Stimulated activated CD4-positive, alpha-beta T cell treated with anti-CD3 and anti-CD28 coated beads, TNF-alpha, amount 100 ng/mL, for 1 hour (primary cell): ENCODE measurements at places on chromosomes 12 and 14.

- no peak for DNase-seq
These were observed 2.9 kb downstream of the NFKBIA start for GRCh38 chr14:35401422-35402265.

DNA sequence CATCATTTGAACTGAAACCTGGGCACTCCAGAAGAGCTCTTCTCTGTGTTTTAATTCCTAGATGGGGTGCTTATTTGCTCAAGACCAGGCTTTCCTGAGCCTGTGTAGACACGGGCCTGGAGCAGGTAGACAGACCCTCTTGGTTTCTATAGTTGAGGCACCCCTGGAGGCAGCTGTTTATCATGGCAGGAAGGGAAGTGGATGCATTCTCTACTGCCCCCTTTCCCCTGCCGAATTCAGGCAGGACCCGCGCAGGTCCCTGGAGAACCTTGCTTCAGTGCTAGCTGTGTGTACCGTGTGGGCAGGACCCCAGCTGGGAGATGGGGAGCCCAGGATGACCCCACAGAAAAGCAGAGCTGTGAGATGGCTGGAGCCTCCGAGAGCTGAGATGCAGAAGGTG, 6.0 kb downstream of the CACNA1C start:
- no peak for DNase-seq

- no peak for DNase-seq
These were observed 616.3 kb downstream of the LRFN5 start for GRCh38 chr14:42222924-42223471.

GRCh38 chr12:71626768-71627167, 36.9 kb downstream of the ZFC3H1 start:
- no peak for DNase-seq

DNA sequence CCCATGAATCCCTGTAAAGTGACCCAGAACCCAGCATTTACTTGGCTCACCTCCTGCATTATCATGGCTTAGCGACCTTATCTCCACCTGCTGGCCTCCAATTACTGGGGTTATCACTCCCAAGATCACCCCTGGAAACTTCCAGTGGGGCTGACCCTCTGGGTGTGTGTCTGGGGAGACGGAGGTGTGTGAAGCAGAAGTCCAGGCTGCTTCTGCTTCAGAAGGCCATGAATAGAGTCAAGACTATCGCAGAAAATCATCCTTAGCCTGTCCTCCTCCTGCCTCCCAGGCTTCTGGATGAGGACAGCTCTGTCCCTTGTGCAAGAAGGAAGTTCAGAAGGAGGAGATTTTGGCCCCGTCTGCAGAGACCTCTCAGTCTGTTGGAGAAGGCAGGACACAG, 408 bp upstream of the KRT72 start:
- DNase-seq, result no peak

- no peak for DNase-seq
These were observed 30.6 kb downstream of the VCPKMT start for GRCh38 chr14:50085570-50086320.

- DNase-seq, result no peak
These were observed 571 bp downstream of the CPNE6 start for GRCh38 chr14:24071836-24072430.

GRCh38 chr14:103128631-103129300, 5.5 kb downstream of the TNFAIP2 start:
- no peak for DNase-seq

DNA sequence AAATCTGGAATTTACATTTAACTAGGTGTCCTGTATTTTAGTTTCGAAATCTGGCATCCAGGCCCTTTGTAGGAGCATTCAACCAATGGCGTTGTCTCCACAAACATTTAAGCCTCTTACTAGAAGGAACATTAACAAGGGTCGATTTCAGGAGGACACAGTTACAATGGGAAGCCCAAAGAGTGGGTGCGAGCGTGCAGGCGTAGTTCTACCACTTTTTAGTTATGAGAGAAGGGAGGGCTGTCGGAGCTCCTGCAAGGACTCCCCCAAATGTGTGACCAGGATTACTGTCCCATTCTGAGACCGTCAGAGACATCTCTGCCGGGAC, 365 bp upstream of the ABHD4 start:
- no peak for DNase-seq

DNA sequence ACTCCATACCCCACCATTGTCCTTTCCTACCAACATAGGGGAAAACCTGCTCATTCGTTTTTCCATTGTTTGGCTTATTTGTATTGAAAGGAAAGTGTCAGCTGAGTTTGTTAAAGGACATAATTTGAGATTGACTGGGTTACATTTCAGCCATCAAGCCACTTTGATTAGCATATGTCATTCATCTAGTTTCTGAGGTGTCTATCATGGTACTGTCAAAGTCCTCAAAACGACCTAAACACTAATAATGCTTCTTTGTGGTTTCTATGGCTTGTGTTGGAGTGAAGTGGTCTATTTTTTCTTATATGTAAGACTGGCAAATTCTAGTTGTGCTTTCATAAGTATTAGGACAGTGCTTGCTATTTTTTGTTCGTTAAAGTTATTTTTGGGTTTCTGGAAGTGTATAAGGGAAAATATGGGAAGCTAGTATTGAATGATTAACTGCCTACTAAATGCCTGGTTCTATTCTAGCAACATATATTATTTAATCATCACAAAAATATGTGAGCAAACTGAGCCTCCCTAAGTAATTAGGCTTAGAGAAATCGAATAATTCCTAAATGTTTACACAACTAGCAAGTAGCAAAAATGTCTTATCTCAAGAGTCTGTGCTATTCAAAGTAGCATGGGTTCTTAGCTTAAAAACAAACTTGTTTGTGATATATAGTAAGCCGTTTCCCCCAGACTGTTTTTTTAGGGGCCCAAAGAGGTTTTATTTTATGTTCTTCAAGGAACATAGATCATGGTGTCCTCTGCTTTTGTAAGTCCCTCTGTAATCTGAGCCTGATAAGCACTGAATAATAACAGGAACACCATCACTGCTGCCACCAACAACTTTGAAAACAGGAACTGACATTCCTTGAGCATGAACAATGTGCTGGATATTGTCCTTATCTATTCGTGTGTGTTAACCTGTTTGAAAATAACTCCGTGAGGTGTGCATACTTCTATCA, 67.1 kb downstream of the DERA start:
- DNase-seq, result no peak

DNA sequence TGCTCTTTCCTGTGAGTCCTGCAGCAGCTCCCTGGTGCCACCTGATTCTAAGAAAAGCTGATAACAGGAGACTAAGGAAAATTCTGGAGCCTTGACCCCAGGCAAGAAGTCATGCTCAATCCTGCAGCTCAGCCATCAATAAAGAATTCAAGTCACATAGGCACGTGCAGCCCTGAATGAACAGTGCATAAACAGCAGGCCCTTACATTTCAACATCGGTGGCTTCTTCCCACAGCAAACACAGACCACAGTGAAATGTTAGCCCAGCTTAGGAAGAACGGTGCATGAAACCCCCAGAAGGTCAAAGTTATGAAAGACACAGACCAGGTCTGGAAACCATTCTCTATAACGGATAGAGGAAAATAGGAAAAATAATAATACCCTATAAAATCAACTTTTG, 10.5 kb downstream of the CINP start:
- DNase-seq, result no peak

DNA sequence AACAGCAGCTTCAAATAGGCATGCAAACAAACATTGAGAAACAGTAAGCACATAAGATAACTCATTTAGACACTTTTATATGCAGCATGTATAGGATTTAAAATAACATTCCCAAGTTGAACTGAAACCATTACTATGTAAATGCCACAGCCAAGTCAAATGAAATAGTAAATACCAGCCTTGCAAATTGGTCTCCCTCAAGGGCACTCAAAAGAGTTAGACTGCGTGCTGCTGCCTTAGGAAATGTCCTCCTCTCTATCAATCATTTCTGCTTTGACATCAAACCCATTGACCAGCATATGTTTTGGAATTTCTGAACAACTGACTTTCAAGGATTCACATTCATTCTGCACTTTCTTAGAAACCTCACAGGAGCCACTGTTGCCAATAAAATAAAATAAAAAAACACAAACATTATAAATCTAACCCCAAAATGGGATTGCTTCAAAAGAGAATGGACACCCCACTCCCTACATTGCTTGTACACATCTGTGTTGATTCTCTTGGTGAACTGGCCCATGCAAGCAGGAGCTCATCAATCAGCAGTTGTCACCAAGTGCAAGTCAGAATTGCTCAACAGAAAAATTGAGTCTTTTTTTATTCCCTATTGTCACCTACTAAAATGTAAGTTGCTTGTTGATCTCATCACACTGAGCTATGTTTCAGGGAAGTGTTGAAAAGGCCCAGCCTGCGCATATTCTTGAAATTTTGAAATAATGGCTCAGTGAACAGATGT, 256.2 kb downstream of the DAD1 start:
- no peak for DNase-seq

- no peak for DNase-seq
These were observed 125.9 kb upstream of the FOXN3 start for GRCh38 chr14:89542786-89543424.

DNA sequence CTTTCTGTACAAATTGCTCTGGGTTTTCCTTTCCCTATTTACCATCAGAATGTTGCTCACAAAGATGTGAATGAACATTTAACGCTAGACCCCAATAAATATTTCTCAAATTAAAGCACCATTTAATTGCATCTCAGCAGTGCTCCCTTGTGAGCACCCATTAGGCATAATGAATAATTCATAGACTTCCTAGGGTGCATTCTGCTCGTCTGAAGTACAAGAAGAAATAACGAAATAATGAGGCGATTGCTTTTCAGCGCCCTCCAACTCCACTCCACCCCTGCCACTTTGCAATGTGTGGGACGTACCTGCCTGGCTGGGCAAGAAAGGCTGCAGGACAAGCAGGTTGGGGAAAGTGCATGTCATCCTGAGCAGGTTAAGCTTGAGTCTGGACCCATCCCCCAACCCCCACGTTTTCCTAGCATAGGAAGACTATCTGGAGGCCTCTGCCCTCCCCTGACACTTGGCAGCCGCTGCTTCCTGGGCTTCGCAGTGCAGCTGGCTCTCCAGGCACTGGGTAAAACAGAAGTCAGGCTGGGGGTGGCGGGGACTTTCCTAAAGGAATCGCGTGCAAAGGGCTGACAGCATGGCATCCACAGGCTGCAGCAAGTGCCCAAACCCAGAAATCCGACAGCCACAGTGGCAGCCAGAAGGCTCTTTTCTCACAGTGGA, 253.7 kb downstream of the DUSP6 start:
- no peak for DNase-seq
